ENCODE measurements at places on chromosomes 4 and X. TPM values are rescaled to one million over a fixed set of nuclear protein-coding genes. Genes with fewer than 3 reads are reported as not detected.

GRCh38 chrX:13620207-13620606 is 32.7 kb upstream of the TCEANC start:
- H3K27ac ChIP-seq, result no peak overlapping the region
- H3K27me3 ChIP-seq, result peaks cover 5% of the 10 kb centered on the region
- H3K4me1 ChIP-seq, result no peaks in the 10 kb centered on the region
- DNase-seq, result no peak

SORBS2 gene
- 33.2 TPM for total RNA-seq

DNA sequence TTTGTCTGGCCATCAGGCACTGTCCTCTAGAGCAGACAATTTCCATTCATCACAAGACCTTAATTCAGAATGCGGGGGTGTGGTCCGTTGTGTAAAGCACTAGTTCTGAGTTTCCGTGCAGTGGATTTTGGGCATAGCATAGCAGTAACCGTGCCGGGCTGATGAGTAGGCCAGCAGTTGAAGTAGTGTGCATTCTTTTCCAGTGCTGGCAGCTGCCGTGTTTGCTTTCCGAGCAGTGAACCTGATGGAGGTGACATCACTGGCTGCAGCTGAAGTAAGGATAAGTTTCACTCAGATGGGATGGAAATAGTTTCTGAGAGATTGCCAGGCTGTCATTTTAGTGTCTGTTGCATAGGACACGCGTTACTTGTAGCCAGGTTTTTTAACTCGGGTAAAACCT is 107.0 kb upstream of the STIM2 start:
- no peak for DNase-seq
- no peak overlapping the region for H3K4me3 ChIP-seq
- H3K27me3 ChIP-seq, result no peaks in the 10 kb centered on the region
- no peak overlapping the region for H3K27ac ChIP-seq
- H3K36me3 ChIP-seq, result peaks cover 25% of the 10 kb centered on the region

DCAF4L1 gene
- not detected for total RNA-seq

- H3K27ac ChIP-seq, result no peak overlapping the region
- peaks cover 15% of the 10 kb centered on the region for H3K27me3 ChIP-seq
- H3K4me1 ChIP-seq, result no peaks in the 10 kb centered on the region
Observed at GRCh38 chr4:122576261-122577188, 44.3 kb downstream of the IL21 start.

DNA sequence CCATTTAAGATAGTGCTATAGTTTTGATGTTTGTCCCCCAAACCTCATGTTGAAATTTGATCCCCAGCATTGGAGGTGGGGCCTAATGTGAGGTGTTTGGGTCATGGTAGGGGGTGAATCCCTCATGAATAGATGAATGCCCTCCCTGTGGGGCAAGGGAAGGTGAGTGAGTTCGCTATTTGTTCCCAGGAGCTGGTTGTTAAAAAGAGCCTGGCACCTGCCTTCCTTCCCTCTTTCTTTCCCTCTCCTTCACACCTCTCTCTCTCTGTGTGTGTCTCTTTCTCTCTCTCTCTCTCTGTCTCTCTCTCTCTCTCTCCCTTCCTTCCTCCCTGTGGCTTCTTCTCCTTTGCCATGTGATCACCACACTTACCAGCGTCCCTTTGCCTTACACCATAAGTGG is 160.7 kb downstream of the AASDH start:
- H3K4me3 ChIP-seq, result no peak overlapping the region
- no peak overlapping the region for H3K27ac ChIP-seq
- no peaks in the 10 kb centered on the region for H3K4me1 ChIP-seq
- peaks cover 1% of the 10 kb centered on the region for H3K36me3 ChIP-seq

DNA sequence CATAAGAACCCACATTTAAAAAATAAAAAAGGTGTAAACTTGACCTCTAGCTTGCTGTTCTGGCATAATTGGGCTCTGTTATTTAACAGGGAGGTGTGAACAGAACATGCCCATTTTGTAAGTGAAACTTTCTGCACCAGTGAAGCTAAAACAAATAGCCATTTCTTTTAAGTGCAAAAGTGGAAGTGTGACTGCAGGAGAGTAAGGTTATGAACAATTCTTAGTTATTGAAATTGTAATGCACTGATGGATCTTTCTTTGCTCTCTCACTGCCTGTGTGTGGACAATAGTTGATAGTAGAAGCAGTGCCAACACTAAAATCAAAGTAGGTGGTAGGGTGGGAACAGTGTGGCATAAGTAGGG is 12.6 kb downstream of the P2RY10 start:
- no peak overlapping the region for H3K27ac ChIP-seq
- no peaks in the 10 kb centered on the region for H3K36me3 ChIP-seq
- DNase-seq, result no peak
- peaks cover 11% of the 10 kb centered on the region for H3K27me3 ChIP-seq

DNA sequence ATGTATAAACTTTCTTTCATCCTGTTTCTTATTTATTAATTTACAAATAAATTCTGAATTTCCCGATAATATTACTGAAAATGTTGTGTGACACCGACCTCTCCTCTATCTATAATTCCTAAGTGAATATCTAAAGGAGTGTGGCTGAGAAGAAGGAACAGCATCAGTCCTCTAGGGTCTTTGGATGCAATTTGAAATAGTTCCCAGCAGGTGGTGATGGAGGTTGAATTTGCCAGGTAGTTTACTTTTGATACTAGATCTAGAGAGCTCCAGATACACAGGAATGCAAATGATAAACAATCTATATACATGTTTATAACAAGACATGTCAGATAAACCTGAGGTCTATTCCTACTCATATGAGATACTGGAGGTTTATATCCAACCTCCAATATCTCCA is 305.4 kb downstream of the PCDH18 start:
- H3K27me3 ChIP-seq, result no peaks in the 10 kb centered on the region
- no peak overlapping the region for H3K27ac ChIP-seq
- no peak for DNase-seq
- H3K4me1 ChIP-seq, result no peaks in the 10 kb centered on the region
- no peaks in the 10 kb centered on the region for H3K36me3 ChIP-seq

CFI gene
- not detected for total RNA-seq

DEFB131A gene
- not detected for total RNA-seq

- no peaks in the 10 kb centered on the region for H3K27me3 ChIP-seq
- peaks cover 4% of the 10 kb centered on the region for H3K36me3 ChIP-seq
Observed at GRCh38 chr4:13476915-13477314, 7.2 kb downstream of the RAB28 start.

DNA sequence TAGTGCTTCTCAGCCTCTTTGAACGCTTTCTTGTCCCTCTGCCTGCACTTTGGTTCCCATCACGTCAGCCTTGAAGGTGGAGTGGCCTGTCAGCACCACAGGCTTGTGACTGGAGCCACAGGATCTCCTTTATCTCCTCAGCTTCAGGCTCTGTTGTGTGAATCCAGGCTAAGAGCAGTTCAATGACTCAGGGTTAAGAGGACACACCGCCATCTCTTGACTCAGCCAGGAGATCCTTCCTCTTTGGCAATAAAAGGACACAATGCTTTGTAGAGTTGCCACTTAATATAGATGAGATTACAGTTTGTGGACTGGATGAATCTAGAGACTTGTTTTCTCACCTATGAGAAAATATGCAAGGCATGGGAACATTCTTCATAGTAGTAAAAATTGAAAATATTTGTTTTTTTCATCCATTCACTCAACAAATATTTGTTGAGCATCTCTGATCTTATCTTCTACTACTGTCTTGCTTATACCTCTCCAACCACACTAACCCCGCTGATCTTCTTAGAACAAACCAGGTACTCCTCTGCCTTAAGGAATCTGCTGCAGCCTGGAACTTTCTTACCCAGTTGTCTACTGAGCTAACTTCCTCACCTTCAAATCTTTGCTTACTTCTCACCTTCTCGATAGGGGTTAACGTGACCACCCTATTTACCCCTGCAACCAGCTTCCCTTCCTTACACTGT is 62.3 kb downstream of the UCHL1 start:
- no peaks in the 10 kb centered on the region for H3K4me1 ChIP-seq
- no peak for DNase-seq
- peaks cover 20% of the 10 kb centered on the region for H3K27me3 ChIP-seq
- H3K4me3 ChIP-seq, result no peak overlapping the region

- peaks cover 7% of the 10 kb centered on the region for H3K27me3 ChIP-seq
- no peak overlapping the region for H3K4me3 ChIP-seq
- no peak for DNase-seq
Observed at GRCh38 chrX:24259544-24260240, 54.2 kb downstream of the SUPT20HL2 start.

DNA sequence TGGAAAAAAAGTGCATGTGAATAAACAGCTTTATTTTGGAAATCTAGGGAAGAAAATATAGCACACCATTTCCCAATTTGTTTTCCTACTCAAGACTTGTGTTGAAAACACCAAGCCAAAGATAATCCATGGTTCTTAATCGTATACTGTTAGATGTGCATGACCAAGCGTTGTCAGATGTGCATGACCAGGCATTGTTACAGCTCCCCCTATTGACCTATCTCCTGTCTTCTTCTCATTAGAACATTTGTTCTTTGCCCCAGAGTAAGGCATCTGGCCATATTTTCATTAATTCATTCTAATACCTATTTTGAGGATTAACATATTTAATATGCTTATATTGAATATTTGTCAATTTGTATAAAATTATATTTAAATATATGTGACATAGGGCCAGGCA is 14.4 kb upstream of the VCX start:
- H3K36me3 ChIP-seq, result no peaks in the 10 kb centered on the region
- no peaks in the 10 kb centered on the region for H3K27me3 ChIP-seq
- no peak overlapping the region for H3K4me3 ChIP-seq

DNA sequence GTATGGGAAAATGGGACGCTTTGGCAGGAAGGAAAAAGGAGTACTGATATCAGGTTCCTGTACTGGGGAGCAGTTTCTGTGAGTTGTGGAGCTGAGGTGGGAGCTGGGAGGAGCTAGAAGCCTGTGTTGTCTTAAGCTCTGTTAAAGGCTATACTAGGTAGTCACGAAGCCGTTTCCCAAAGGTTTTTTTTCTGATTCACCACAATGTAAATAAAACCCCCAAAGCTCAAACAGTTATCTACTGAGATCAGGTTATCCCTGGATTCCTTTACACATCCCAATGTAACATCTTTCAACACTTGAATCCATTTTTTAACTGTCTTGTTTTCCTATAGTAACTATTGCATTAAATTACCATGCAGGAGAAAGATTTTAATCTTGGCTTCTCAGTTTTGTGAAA is 297.4 kb upstream of the SFRP2 start:
- H3K36me3 ChIP-seq, result peaks cover 5% of the 10 kb centered on the region
- DNase-seq, result no peak
- peaks cover 9% of the 10 kb centered on the region for H3K4me1 ChIP-seq
- peaks cover 2% of the 10 kb centered on the region for H3K27me3 ChIP-seq
- H3K4me3 ChIP-seq, result no peak overlapping the region

GRCh38 chr4:125317525-125317877 is 2.7 kb downstream of the FAT4 start:
- peaks cover 50% of the 10 kb centered on the region for H3K36me3 ChIP-seq
- H3K27ac ChIP-seq, result peak overlapping the region; percentile 56
- H3K4me1 ChIP-seq, result peaks cover 66% of the 10 kb centered on the region
- peak overlapping the region; percentile 98 for H3K4me3 ChIP-seq
- H3K27me3 ChIP-seq, result no peaks in the 10 kb centered on the region
- no peak for DNase-seq

CSAG1 gene
- not detected for total RNA-seq

DMRTC1 gene
- total RNA-seq, result not detected

GRCh38 chrX:68598841-68599240 is 48.6 kb upstream of the STARD8 start:
- DNase-seq, result no peak
- no peak overlapping the region for H3K27ac ChIP-seq
- no peaks in the 10 kb centered on the region for H3K4me1 ChIP-seq
- H3K36me3 ChIP-seq, result no peaks in the 10 kb centered on the region
- H3K27me3 ChIP-seq, result peaks cover 3% of the 10 kb centered on the region

- peaks cover 41% of the 10 kb centered on the region for H3K27me3 ChIP-seq
- no peak overlapping the region for H3K27ac ChIP-seq
- no peak overlapping the region for H3K4me3 ChIP-seq
- no peaks in the 10 kb centered on the region for H3K36me3 ChIP-seq
- no peak for DNase-seq
Observed at GRCh38 chr4:89616382-89616781, 220.6 kb downstream of the SNCA start.

DNA sequence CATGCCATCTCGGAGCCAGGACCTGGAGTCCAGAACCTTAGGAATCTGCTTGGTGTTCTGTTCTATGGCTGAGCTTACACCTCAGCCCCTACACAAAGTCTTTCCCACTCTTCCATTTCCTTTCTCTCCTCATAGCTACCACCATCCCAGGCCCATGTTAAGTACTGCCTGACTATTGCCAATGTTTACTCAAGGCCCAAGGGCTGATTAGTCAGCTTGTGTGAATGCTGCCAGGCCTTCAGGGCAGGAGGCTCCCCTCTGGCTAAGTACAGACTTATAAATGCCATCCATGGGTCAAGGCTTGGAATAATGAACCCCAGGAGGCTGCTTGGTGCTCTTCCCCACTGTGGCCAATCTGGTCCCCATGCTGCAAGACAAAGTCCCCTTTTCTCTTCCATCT is 411.6 kb upstream of the MAGEB18 start:
- H3K27me3 ChIP-seq, result no peaks in the 10 kb centered on the region
- no peak overlapping the region for H3K27ac ChIP-seq
- DNase-seq, result no peak
- H3K4me1 ChIP-seq, result no peaks in the 10 kb centered on the region
- H3K36me3 ChIP-seq, result no peaks in the 10 kb centered on the region
- no peak overlapping the region for H3K4me3 ChIP-seq

GRCh38 chr4:103400405-103400804 is 202.3 kb upstream of the CENPE start:
- H3K4me1 ChIP-seq, result no peaks in the 10 kb centered on the region
- H3K36me3 ChIP-seq, result no peaks in the 10 kb centered on the region
- DNase-seq, result no peak
- H3K27me3 ChIP-seq, result peaks cover 2% of the 10 kb centered on the region
- no peak overlapping the region for H3K27ac ChIP-seq
- no peak overlapping the region for H3K4me3 ChIP-seq

- no peak overlapping the region for H3K4me3 ChIP-seq
- no peaks in the 10 kb centered on the region for H3K27me3 ChIP-seq
- H3K36me3 ChIP-seq, result peaks cover 9% of the 10 kb centered on the region
- H3K27ac ChIP-seq, result no peak overlapping the region
- H3K4me1 ChIP-seq, result no peaks in the 10 kb centered on the region
Observed at GRCh38 chrX:47854474-47854873, 17.8 kb downstream of the ZNF81 start.

TRAM1L1 gene
- 5.9 TPM for total RNA-seq

DNA sequence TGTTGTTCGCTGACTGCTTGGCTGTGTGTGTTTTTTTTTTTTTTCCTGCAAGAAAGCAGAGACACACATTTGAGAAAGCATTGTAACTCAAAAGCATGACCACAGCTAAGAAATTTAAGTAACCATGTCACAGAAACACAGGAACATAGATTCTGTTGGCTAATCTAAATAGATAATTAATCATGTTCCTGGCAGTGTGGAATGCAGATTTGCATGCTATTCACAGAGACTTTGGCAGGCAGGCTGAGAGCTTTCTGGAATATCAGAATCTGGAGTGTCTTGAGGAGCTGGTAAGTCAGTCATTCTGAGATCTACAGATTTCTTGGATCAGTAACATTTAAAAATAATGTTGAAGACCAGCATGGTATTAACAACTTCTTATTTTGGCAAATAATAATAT is 33.2 kb upstream of the SMS start:
- H3K36me3 ChIP-seq, result no peaks in the 10 kb centered on the region
- DNase-seq, result no peak
- no peak overlapping the region for H3K4me3 ChIP-seq
- H3K27me3 ChIP-seq, result no peaks in the 10 kb centered on the region
- H3K27ac ChIP-seq, result no peak overlapping the region
- H3K4me1 ChIP-seq, result no peaks in the 10 kb centered on the region

CPLX1 gene
- total RNA-seq, result not detected

Measured in osteocyte (in vitro differentiated cells).